ENCODE measurements at places on chromosomes 13 and 19. TPM values are rescaled to one million over a fixed set of nuclear protein-coding genes. Genes with fewer than 3 reads are reported as not detected.

The ZNF491 gene
- not detected for total RNA-seq

The PDX1 gene
- total RNA-seq, result not detected

The GARIN5A gene
- total RNA-seq, result not detected

DNA sequence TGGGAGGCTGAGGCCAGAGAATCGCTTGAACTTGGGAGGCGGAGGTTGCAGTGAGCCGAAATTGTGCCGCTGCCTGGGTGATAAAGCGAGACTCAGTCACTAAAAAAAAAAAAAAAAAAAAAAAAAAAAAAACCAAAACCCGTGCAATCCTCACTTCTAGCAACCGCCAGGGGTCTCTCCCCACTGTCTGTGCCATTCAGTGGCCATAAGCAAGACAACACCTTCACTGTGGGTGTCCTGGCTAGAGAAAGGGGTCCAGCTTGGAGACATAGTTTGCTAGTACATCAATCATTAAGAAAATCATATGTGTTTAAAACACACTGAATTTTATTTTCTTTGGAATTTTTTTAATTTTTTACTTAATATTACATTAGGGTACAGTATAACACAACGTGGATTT is 68.2 kb downstream of the RASL11A start:
- H3K36me3 ChIP-seq, result no peaks in the 10 kb centered on the region
- no peak for DNase-seq
- H3K4me3 ChIP-seq, result no peak overlapping the region
- no peaks in the 10 kb centered on the region for H3K4me1 ChIP-seq

DNA sequence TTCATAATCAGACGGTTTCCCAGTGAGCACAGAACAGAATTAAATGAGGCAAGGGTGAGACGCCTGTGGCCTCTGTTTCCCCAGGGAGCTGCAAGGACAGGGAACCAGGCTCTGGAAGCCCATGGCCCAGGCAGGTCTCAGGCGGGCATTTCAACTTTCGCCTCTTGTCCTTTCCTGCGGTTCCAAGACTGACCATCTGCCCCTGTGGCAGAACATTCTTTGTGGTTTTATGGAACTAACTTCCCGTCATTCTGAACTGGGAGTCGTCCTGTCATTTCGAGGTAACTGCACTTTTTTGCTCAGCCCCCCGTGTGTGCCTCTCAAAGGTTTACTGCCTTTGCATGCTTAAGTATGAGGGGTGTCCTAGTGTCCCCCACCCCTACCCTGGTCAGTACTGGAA is 70.9 kb downstream of the KL start:
- H3K36me3 ChIP-seq, result no peaks in the 10 kb centered on the region
- H3K4me3 ChIP-seq, result no peak overlapping the region
- peaks cover 16% of the 10 kb centered on the region for H3K4me1 ChIP-seq
- peak overlapping the region; percentile 1 for H3K27ac ChIP-seq
- H3K27me3 ChIP-seq, result no peaks in the 10 kb centered on the region

- H3K4me3 ChIP-seq, result no peak overlapping the region
- no peaks in the 10 kb centered on the region for H3K36me3 ChIP-seq
- H3K27me3 ChIP-seq, result no peaks in the 10 kb centered on the region
- H3K27ac ChIP-seq, result no peak overlapping the region
- no peaks in the 10 kb centered on the region for H3K4me1 ChIP-seq
Observed at GRCh38 chr19:39677961-39678889, 22.5 kb downstream of the LGALS16 start.

All from astrocyte (in vitro differentiated cells and primary cell).